ENCODE measurements at places on chromosomes 11 and 22. TPM values are rescaled to one million over a fixed set of nuclear protein-coding genes. Genes with fewer than 3 reads are reported as not detected.

Gene SMIM38
- 2.0 TPM for total RNA-seq

Gene SHANK3
- total RNA-seq, result 10.6 TPM

Gene HEPN1
- total RNA-seq, result not detected

Gene C1QTNF6
- 18.4 TPM for total RNA-seq

Gene EXPH5
- 10.3 TPM for total RNA-seq

Gene PKDREJ
- 0.05 TPM for total RNA-seq

Gene CCDC87
- 0.38 TPM for total RNA-seq

Gene CREB3L1
- 35.6 TPM for total RNA-seq

Gene CD6
- 0.49 TPM for total RNA-seq

Gene SHISAL1
- 6.3 TPM for total RNA-seq

Gene PNPLA5
- 0.16 TPM for total RNA-seq

Gene SCT
- not detected for total RNA-seq

Gene OR51B2
- 0.44 TPM for total RNA-seq

Gene FERMT3
- 8.3 TPM for total RNA-seq

Gene CWC15
- 63.9 TPM for total RNA-seq

Gene PTPRCAP
- total RNA-seq, result 0.71 TPM

Gene RAG2
- total RNA-seq, result 0.49 TPM

Gene ANKK1
- total RNA-seq, result 0.33 TPM

Gene KCNE3
- total RNA-seq, result 5.8 TPM

Gene IL17REL
- total RNA-seq, result 0.55 TPM

Gene CDHR5
- 0.88 TPM for total RNA-seq

Gene GLB1L2
- total RNA-seq, result 8.7 TPM

Gene SYT13
- 19.8 TPM for total RNA-seq

Gene POU2AF1
- total RNA-seq, result not detected

Gene KCNJ1
- total RNA-seq, result not detected

Gene GUCY1A2
- total RNA-seq, result 55.1 TPM

Gene CYP2D6
- total RNA-seq, result 3.3 TPM

Gene ACTN3
- 0.49 TPM for total RNA-seq

Gene ACRV1
- not detected for total RNA-seq

Gene SCN4B
- 5.9 TPM for total RNA-seq

Gene GAL3ST1
- total RNA-seq, result 2.7 TPM

Gene SLC35F2
- 8.1 TPM for total RNA-seq

Gene CPSF7
- 47.7 TPM for total RNA-seq
